ENCODE measurements at places on chromosomes 12 and 14. TPM values are rescaled to one million over a fixed set of nuclear protein-coding genes. Genes with fewer than 3 reads are reported as not detected.

The AMHR2 gene
- total RNA-seq, result not detected

The LALBA gene
- not detected for total RNA-seq

The OGFOD2 gene
- 26.8 TPM for total RNA-seq

The CLEC2A gene
- total RNA-seq, result not detected

The PAN2 gene
- 34.5 TPM for total RNA-seq

The CMA1 gene
- total RNA-seq, result 0.25 TPM

The EXOC3L4 gene
- not detected for total RNA-seq

The ADAM21 gene
- total RNA-seq, result 0.24 TPM

The CPNE6 gene
- total RNA-seq, result not detected

The GPD1 gene
- 0.39 TPM for total RNA-seq

The NRL gene
- 1.8 TPM for total RNA-seq

The SNAPC1 gene
- total RNA-seq, result 9.2 TPM

The DPY19L2 gene
- total RNA-seq, result 4.6 TPM

The KRT71 gene
- total RNA-seq, result not detected

The TSPAN11 gene
- total RNA-seq, result not detected

The ACSS3 gene
- not detected for total RNA-seq

The C14orf180 gene
- not detected for total RNA-seq

The CIT gene
- total RNA-seq, result 41.8 TPM

The PIP4P1 gene
- 28.7 TPM for total RNA-seq

The GPRC5A gene
- total RNA-seq, result 0.27 TPM

The CMKLR1 gene
- total RNA-seq, result not detected

The CPSF2 gene
- 121 TPM for total RNA-seq

The RNU7-1 gene
- total RNA-seq, result not detected

The GRIN2B gene
- total RNA-seq, result not detected

The ORMDL2 gene
- 29.8 TPM for total RNA-seq

The SLC39A2 gene
- total RNA-seq, result 0.36 TPM

The IL26 gene
- total RNA-seq, result not detected

The NPFF gene
- not detected for total RNA-seq

The ARL6IP4 gene
- total RNA-seq, result 165 TPM

The DBX2 gene
- total RNA-seq, result not detected

The SLC6A13 gene
- 0.40 TPM for total RNA-seq

The RPS6KA5 gene
- total RNA-seq, result 10.1 TPM

The TMTC2 gene
- 1.7 TPM for total RNA-seq

The ETFBKMT gene
- total RNA-seq, result 0.64 TPM

The LTBP2 gene
- total RNA-seq, result 0.10 TPM

Measured in activated naive CD8-positive, alpha-beta T cell treated with anti-CD3 and anti-CD28 coated beads for 36 hours (primary cell).